ENCODE measurements at places on chromosomes 7 and 10. TPM values are rescaled to one million over a fixed set of nuclear protein-coding genes. Genes with fewer than 3 reads are reported as not detected.

LRRD1 gene
- total RNA-seq = not detected

ITGB8 gene
- 0.02 TPM for total RNA-seq

MSMB gene
- total RNA-seq = not detected

DOCK4 gene
- 1.6 TPM for total RNA-seq

HOXA6 gene
- not detected for total RNA-seq

ADAP1 gene
- total RNA-seq = 68.9 TPM

Measured in activated CD8-positive, alpha-beta memory T cell treated with anti-CD3 and anti-CD28 coated beads for 36 hours (primary cell).